ENCODE measurements at places on chromosomes 6 and 20. TPM values are rescaled to one million over a fixed set of nuclear protein-coding genes. Genes with fewer than 3 reads are reported as not detected.

The PGBD1 gene
- 15.7 TPM for polyA plus RNA-seq

The SLC17A1 gene
- polyA plus RNA-seq, result not detected

The EPPIN gene
- polyA plus RNA-seq, result 0.36 TPM

The OR2B6 gene
- polyA plus RNA-seq, result not detected

The SPATS1 gene
- 0.51 TPM for polyA plus RNA-seq

The TBXT gene
- not detected for polyA plus RNA-seq

The XKR7 gene
- 9.0 TPM for polyA plus RNA-seq

DNA sequence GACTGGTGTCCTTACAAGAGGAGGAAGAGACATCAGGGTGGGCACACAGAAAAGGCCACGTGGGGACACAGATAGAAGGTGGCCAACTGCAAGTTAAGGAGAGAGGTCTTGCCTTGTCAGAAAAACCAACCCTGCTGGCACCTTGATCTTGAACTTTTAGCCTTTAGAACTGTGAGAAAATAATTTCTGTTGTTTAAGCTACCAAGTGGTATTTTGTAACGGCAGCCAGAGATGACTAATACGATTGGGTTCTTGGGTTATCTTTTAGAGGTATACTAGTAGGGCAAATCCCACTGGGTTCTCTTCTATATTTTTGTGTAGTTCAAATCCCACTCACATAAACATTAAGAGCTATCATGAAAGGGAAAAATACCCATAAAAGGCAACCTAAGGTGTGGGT lies 31.9 kb upstream of the ZBTB24 start:
- DNase-seq, result no peak

DNA sequence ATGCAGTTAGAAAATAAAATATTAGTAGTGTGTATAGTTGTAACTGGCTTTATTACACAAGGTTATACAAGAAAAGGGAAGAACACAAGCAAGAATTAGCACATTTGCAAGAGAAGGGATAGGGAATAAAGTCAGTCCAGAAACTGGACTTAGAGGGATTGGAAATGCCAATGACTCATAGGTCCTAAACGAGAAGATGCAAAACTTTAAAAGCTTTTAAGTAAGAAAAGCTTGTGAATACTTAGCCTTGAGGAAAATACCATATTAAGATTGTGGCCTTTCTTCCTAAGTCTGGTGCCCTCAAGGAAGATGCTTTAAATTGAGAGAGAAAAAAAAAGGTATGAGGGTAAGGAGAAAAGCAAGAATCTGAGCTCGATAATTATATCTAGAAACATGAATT lies 102.3 kb upstream of the MCHR2 start:
- DNase-seq, result no peak

DNA sequence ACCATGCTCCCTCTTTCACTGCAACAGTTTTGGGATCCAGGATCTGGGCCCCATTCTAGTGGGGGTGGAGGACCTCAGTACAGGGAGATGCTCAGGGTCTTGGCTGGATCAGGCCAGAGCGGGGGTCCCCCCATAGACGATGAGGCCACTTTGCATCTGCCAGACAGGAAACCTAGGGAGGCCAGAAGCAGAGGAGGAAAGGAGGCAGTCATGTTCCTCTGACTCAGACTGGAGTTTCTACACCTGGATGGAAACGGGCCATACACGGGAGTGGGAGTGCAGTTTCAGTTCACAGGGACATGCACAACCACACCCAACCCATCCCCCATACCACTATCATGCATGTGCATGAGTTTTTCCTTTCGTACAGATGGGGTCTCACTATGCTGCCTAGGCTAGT lies 3.6 kb upstream of the EMILIN3 start:
- no peak for DNase-seq

- peak; percentile 66 for DNase-seq
Measured at GRCh38 chr20:2752567-2753460, 47.6 kb downstream of the CPXM1 start.

DNA sequence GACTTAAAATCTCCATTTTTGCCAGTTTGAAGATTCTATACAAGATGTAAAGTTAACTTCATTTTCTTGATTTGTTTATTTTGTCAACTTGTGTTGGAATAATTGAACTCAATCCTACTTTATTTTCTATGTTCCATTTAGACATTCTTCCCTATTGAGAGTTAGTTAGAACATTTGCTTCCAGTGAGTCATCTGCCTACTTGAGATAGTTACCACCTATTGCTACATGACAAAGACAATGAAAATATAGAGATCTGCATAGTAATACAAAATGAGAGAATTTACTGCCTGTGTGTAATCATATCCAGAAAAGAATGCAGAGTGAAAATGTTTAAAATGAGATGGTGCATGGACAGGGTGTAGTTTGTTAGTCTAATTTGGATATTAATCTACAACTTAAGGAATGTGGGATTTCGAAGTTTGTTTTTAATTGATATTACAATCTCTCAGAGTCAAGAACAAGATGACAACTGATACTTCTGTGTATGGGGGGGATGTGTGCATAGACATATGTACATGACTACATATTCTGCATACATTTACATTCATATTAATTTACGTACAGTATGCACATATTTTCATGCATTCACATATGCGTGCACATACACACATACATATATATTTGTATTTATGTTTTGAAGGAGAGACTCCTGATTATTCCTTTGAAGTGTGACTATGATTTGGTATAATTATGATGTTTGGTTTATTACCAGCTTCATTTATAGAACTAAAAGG lies 420.1 kb downstream of the NKAIN2 start:
- DNase-seq, result no peak

GRCh38 chr6:44696099-44696498 lies 308.6 kb downstream of the CDC5L start:
- DNase-seq, result no peak

DNA sequence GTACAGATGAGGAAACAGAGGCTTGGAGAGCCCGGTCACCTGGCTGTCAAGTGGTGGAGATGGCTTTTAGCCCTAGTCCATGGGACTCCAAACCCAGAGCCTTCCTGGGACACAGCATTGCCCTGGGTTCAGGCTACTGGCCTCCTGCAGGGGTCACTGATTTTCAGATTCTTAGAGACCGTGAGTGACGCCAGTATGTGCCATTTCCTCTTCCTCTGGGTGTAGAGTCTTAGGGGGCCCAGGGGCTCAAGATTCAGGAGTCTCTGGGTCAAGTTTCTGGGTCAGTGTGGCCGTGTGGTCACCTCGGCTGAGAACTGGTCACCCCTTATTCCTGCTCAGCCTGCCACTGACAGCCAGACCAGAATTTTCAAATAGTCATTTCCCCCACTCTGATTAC lies 574 bp downstream of the ARHGAP40 start:
- DNase-seq, result no peak

DNA sequence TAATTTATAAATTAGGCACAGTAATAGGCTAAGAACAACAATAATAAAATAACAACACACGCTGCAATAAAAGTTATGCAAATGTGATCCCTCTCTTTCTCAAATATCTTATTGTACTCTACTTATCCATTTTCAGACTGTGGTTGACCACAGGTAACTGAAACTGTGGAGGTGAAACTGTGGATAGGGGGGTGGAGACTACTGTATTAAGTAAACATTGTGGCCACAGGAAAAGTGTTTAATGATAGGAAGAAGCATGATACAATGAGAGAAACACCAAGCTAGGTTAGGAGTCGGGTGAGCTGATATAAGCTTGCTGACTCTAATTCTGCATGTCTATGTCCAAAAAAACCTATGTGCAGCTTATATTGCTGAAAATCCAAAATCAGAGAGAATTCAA lies 23.0 kb downstream of the NHLRC1 start:
- no peak for DNase-seq

GRCh38 chr20:48721324-48722001 lies 106.3 kb downstream of the PREX1 start:
- no peak for DNase-seq

DNA sequence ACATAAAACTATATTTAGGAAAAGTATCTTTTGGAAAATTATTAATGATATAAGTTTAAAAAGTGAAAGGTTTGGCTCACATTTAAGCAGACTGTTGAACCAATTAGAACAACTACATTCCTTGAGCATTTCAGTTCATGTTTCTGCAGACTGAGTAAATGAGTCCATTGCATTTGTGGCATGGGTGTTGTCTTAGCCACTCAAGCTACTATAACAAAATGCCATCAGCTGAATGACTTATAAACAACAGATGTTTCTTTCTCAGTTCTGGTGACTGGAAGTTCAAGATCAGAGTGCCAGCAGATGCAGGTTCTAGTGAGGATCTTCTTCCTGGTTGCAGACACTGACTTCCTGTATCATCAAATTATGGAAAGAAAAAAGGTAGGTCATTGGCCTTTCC lies 67.1 kb upstream of the SLC2A12 start:
- no peak for DNase-seq

- DNase-seq, result no peak
Measured at GRCh38 chr20:750801-751200, 17.5 kb downstream of the SLC52A3 start.

DNA sequence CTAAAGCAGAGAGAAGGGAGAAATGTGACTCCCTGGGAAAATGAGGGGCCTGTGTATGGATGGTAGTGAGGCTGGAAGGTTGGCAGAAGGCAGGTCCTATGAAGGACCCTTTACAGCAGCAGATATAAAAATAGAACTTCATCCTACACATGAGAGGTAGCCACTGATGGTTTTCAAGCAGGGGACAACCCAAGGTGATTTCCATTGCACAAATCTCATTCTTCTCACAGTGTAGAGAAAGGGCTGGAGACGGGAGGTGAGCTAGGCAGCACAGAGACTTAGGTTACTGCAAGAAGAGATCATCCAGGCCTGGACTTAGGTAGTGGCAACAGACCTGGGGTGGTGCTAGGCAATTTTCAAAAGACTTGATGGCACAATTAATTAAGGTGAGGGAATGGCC lies 30.7 kb downstream of the TRAM2 start:
- DNase-seq, result no peak
